ENCODE measurements at places on chromosomes 3 and 15.

GRCh38 chr15:100987143-100987542 lies 68.0 kb downstream of the LRRK1 start:
- DNase-seq, result no peak

GRCh38 chr15:66679657-66680108 lies 22.4 kb upstream of the SMAD6 start:
- DNase-seq, result no peak

GRCh38 chr3:133123636-133124035 lies 85.4 kb downstream of the TMEM108 start:
- no peak for DNase-seq

- DNase-seq, result no peak
These were observed 816.3 kb downstream of the FHIT start for GRCh38 chr3:60434950-60435349.

- DNase-seq, result no peak
These were observed 24.8 kb downstream of the IL16 start for GRCh38 chr15:81221449-81221848.

- no peak for DNase-seq
These were observed 653.9 kb downstream of the ROBO1 start for GRCh38 chr3:79113876-79114275.

DNA sequence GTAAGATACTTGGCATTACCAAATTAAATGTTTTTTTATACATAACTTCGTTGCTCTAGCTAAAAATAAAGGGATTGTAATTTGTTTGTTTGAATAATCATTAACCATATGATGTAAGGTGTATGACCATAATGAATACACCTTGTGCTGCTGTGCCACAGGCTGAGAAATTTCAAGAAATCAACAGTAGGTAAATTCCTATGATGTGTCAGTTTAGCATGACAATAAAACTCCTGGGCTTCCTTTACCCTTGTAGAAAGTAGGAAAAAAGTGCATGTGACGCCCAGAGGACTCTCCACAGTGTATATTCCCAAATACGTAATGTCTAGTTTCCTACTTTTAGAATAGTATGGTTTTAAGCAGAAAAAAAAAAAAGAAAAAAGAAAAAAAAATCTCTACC lies 208.1 kb downstream of the SATB1 start:
- DNase-seq, result no peak

DNA sequence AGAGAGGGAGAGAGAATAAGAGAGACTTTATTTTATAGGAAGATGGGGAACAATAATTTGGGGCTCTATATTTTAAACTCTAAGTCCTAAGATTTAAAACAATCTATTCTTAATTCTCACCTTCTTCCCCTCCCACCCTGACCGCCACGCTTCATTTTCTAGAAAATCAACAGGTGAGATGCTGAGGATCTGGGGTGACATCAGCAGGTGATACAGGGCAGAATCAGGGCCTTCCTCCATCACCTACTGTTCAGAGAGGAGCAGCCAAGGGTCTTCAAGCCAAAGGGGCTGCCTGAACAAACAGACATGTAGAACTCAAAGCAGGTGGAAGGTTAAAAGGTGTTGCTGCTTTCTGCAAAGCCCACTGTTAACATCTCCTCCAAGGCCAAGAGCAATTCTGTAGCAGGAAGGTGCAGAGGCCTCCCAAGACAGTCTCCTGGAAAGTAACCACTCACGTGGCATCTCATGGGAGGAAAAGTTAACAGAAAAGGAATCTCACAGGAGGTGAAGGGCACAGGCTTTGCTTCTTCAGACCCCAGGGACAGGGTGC lies 183.6 kb upstream of the TLE3 start:
- no peak for DNase-seq

DNA sequence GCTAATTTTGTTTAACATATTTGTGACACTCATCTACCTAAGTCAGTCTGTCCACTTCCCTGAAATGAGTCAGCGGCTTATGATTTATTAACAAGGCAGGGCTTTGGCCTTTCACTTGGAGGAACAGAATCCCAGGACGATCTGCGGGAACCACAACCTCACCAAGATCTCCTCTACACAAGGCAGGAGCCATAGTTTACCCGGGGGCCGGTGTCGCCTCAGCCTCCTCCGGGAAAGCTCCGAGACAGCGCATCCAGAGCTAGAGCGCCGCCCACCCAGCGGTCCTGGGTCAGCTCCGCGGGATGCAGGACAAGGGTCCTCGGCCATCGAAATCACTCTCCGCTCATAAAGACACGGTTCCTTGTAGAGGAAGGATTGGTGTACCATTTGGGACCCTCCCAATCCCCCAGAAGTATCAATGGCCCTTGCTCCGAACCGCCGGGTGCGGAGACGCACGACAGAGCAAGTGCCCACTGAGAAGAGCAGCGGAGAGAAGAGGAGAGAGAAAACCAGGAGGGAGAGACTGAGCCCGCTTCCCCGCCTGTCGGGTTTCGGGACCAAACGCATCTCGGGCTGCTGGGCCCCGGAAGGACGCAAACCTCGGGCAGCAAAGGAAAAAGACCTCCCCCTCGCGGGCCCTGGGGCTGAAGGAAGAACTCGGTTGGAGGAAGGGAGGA lies 13.1 kb upstream of the ALCAM start:
- DNase-seq, result no peak

DNA sequence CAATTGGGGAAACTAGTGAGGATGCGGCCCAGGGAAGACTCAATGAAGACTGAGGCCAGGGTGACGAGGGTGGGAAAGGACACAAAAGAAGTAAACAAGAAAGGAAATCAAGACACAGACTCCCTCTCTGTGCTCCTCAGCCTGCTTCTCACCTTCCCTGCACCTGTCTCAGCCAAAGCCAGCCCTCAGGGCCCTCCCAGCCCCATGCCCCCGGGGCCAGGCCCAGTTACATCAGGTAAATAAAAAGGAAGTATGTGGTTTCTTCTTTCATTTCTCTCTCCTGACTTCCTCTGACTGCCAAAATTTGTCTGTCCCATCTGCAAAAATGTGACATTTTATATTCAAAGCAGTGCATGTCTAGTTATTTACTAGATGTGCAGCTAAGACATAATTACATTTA lies 328.0 kb downstream of the UACA start:
- no peak for DNase-seq

DNA sequence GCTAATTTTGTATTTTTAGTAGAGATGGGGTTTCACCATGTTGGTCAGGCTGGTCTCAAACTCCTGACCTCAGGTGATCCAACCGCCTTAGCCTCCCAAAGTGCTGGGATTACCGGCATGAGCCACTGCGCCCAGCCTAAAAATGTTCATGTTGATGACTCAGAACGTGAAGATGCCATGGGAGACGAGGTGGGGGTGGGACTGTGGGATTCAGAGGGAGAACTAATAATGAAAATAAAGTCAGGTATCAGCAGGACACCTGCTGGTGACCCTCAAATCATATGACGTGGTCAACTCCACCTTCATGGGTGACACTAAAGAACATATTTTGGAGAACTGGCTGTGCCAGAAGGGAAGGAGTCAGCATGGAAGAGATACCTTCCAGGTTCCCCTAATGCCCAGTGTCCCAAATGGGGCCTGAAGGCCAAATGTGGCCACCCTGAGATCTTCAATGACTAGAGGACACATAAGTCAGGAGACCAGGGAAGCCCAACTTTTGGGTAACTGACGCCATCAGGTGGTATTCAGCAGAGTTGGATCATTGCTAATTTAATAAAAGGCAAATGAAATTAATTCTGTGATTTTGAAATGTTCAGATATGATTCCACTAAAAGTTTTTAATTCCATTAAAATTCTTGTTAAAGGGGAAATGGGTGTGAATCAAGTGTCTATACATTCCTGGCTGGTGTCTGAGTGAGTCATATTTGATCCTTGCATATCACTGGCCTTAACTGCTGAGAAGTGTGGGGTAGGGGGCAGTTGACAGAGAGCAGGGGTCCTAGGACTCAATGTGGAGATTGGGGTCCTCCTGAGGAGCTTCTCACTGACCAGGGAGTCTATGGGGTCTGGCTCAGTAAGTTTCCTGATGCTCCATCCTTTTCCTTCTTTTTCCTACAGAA lies 88.6 kb upstream of the GSK3B start:
- no peak for DNase-seq

DNA sequence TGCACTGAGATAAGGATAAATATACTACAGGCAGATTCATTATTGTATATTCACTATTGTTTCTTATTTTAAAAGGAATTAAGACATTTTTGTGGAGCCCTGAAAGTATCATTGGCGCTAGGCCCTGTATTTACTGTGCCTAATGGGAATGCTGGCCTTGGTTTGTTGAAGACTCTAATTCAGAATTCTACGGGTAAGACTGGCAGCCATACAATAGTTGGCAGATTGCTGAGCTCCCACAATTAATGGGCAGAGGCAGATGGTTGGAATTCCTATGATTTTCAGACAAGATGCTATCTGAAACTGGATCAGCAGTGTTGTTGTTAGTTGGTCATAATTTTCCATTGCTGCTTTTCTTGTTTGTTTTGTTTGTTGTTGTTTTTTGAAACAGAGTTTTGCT lies 14.7 kb downstream of the PGBD4 start:
- no peak for DNase-seq

- DNase-seq, result no peak
These were observed 111.1 kb downstream of the FBXL22 start for GRCh38 chr15:63708126-63708772.

GRCh38 chr3:133874761-133875438 lies 20.8 kb downstream of the RAB6B start:
- no peak for DNase-seq

GRCh38 chr3:170471149-170471548 lies 52.5 kb downstream of the CLDN11 start:
- no peak for DNase-seq

- no peak for DNase-seq
These were observed 20.7 kb downstream of the TRANK1 start for GRCh38 chr3:36923981-36924743.

DNA sequence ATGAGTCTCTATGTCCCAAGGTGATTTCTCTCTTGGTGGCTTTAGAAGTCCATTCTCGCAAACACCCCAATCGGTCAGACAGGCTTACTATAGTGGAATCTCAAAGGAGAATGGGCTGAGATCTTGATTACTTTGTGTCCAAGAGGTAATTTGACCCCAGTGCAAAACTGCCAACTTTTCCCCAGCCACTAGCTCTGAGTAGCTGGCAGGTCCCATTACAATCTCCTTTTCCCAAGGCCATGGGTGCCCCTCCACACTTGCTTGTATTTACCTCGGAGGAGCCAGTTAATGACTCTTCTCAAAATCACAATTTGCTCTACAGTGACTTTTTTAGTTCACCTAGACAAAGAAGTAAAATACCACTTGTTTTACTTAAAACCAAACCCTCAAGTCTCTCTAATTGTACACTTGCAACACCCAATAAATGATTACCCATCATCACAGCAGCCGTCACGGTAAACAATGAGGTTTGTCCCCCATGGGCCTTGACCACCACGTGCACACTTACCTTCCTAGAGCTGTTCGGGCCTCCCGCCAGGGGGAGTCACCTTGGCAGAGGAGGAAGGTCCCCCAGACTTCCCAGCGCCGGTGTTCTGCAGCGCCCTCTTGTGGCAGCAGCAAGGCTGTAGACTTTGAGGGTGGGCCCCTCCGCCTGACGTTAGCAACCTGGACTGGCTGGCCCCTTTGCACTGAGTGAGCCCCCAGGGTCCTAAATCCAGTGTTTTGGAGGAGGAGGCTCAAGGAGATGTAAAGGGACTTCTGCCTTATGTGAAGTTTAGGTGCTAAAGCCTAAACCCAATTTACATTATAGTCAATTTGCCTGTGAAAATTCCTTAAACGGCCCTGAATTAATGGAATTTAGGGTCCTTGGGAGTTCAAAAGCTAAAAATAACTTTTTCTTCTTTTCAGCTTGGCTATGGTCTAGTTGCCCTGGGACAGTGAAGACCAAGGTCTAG lies 18.7 kb upstream of the HDAC11 start:
- peak; percentile 58 for DNase-seq

- no peak for DNase-seq
These were observed 27.0 kb downstream of the CHCHD6 start for GRCh38 chr3:126731044-126731443.

- no peak for DNase-seq
These were observed 139.5 kb upstream of the TMCO5A start for GRCh38 chr15:37794947-37795346.

DNA sequence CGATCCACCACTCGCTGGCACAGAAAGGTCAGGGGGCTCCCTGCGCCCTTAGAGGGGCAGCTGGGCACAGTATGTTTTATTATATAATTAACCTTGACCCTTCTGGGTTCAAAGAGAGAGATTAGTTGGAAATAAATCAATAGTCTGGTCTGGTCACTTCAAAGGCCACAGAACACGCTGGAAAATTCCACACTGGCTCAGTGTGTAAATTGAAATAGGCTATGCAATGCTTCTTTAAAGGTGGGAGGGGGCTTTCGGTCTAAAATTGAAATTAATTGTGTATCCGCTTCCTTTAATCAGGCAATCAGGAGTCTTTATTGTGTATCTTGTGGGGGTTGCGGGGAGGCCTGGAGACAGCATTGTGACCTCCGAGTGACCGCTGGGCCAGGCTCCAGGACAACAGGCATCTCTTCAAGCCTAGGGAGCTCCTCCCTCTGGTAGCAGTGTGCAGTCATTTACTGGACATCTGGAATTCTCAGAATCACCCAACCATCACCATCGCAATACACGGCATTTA lies 8.0 kb downstream of the RNU5B-1 start:
- DNase-seq, result no peak

- no peak for DNase-seq
These were observed 523.6 kb upstream of the LMCD1 start for GRCh38 chr3:7978087-7978422.

DNA sequence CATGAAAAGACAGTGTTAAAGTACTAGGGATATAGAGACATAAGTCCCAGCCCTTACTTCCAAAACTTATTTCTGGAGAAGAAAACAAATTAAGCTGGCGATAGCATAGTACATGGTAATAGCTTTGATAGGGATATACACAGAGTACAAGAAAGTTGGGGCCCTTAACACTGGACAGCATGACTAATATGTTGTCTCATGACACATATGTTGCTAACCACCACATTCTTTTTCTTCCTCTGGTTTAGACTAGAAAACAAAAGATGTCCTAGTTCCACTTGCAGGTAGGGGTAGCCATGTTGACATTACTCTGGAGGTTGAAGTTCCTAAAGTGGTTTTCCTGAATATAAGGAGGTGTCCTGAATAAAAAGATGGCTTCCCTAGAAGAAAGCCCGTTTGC lies 75.3 kb downstream of the RFX7 start:
- DNase-seq, result no peak

GRCh38 chr3:126142652-126143051 lies 37.7 kb downstream of the ALDH1L1 start:
- no peak for DNase-seq

DNA sequence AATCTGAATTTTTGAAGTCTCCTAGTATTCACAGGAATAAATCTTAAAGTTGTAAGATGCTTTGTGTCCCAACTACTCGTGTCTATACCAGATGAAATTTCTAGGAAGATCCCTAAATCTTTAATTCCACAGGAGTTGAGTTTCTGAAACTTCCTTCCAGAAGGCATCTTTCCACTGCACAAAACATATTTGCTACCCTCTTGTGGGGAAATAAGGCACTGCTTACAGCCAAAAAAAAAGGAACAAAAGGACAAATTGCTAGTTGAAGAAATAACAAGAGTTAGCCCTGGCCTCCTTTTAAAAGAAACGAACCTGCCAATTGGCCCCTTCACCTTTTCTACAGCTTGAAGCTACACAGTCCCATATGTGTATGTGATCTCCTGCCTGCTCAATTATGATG lies 54.0 kb downstream of the TAFA4 start:
- no peak for DNase-seq
